CD8-positive, alpha-beta memory T cell (primary cell): ENCODE measurements at places on chromosomes 6 and 20.

DNA sequence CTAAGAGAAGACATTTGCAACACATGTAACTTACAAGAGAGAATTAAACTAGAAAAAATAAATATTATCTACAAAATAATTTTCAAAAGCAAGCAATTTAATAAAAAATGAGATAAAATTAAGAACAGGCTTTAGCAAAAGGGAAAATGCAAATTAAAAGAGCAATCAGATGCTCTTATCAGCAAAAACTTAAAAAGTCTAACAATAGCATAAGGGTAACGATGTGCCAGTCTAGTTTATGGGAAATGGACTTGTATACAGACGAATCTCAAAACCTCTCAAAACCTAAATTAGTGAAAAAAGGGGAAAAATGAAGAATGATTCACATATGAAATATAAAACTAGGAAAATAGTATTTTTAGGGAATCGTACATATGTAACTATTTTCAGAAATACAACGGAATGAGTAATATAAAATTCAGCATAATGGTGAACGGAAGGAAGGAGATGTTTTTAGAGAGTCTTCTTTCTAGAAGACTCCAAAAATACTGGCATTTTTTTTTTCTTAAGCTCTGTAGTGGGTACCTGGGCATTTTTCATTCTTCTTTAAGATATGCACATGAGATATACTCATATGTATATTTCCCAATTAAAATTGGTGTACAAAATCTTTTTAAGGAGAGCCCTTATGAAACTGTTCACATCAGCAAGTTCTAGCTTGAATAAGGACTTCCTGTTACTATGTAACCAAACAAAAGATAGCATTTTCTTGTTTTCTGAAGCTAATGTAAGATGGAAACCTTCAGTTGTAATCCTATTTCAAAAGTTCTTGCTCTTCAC, 927 bp upstream of the MANEA start:
- DNase-seq: peak; percentile 40

GRCh38 chr20:39645131-39645530, 683.0 kb downstream of the DHX35 start:
- DNase-seq: no peak

- no peak for DNase-seq
These were observed 32.7 kb upstream of the RNF8 start for GRCh38 chr6:37321101-37321500.

- DNase-seq: no peak
These were observed 349.3 kb downstream of the FARS2 start for GRCh38 chr6:5610640-5611039.

DNA sequence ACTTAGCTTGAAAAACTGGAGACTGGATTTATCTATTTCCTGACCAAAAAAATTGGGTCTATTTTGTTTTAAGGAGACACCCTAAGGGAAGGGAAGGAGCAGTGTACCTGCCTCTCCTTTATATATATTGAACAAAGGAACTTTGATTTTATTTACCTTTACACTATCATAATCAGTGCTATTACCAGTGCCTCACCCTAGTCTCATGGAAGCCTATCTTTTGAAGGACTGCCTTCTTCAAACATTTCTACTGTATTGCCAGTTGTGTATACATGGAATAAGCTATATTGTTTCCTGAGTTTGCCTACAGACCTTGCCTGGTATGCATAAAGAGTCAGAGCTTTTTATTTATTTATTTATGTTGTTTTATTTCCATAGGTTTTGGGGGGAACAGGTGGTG, 124.9 kb downstream of the UTRN start:
- no peak for DNase-seq

DNA sequence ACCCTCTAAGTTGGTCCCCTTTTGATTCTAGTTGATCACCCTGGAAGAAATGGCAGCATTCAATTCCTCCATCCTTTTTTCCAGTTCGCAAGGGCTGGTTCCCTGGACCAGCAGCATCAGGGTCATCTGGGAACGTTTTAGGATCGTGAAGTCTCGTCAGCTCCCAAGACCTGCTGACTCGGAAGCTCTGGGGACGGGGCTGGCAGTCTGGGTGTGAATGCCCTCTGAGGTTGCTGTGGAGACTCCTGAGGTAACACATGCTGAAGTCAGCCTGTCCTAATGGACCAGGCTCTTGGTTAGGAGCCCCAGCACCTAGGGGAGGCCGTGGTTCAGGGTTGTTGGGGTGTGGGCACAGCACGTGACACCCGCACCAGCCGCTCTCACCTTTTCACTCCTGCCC, 164.1 kb downstream of the SYNDIG1 start:
- DNase-seq: no peak

- DNase-seq: no peak
These were observed 583.7 kb downstream of the EPM2A start for GRCh38 chr6:145151624-145152023.

- no peak for DNase-seq
These were observed 66.4 kb upstream of the THBS2 start for GRCh38 chr6:169320013-169320412.

DNA sequence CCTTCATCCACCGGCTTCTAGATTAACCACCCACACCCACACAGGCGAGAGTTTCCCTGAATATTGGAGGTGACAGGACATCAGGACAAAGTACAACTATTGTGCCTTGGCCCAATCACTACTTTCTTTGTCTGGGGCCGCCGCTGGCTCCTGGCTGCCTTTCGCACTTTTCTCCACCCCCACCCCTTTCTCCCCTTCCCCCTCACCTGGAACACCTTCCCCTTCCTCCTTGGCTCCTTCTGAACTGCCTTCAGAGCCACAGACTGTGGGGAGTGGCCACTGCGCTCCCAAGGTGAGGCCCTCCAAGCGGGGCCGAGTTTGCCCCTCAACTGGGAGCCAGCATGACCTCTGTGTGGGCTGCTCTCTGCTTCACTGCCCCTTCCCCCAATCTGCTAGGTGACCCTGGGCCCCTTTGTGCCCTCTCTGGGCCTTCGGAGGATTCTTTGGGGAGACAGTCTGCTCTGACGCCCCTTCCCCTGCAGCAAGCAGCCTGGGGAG, 3.0 kb upstream of the VEGFA start:
- DNase-seq: no peak

GRCh38 chr6:125524356-125524755, 222.6 kb upstream of the HDDC2 start:
- no peak for DNase-seq

GRCh38 chr6:143188292-143188691, 127.6 kb downstream of the AIG1 start:
- no peak for DNase-seq

GRCh38 chr6:149809798-149810197, 54.4 kb downstream of the LRP11 start:
- no peak for DNase-seq

DNA sequence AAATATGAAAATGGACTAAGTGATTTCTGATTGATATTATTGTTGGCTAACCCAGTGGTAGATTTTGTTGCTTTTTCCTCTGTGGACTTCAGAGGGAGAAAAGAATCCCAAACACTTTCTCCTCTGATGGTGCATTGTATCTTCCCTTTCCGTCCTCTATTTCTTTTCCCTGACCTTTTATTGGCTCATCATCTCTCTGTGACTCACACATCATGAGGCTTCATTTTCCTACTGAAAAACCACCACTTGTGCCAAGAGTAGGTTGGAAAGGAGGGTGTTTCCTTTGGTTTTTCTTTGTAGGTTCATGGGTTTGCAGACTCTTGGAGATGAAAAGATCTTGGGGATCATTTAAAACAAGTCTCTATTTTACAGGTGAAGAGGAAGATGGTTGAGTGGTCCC, 311.7 kb upstream of the JAG1 start:
- DNase-seq: no peak

DNA sequence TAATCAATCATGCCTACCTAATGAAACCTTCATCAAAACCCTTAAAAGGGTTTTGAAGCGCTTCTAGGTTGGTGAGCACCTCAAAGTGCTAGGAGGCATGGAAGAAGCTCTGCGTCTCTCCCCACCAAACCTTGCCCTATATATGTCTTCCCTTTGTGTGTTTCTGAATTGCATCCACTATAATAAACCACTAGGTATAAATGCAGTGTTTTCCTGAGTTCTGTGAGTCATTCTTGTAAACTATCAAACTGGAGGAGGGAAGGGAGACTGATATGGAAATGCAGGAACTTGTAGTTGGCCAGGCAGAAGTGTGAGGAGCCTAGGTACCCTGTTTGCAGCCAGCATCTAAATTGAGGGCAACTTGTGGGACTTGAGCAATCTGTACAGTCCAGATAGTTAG, 698.8 kb downstream of the DOK5 start:
- DNase-seq: no peak

- DNase-seq: no peak
These were observed 142.8 kb downstream of the COL21A1 start for GRCh38 chr6:56104591-56104990.

- DNase-seq: no peak
These were observed 368.0 kb downstream of the QKI start for GRCh38 chr6:163782436-163783003.

DNA sequence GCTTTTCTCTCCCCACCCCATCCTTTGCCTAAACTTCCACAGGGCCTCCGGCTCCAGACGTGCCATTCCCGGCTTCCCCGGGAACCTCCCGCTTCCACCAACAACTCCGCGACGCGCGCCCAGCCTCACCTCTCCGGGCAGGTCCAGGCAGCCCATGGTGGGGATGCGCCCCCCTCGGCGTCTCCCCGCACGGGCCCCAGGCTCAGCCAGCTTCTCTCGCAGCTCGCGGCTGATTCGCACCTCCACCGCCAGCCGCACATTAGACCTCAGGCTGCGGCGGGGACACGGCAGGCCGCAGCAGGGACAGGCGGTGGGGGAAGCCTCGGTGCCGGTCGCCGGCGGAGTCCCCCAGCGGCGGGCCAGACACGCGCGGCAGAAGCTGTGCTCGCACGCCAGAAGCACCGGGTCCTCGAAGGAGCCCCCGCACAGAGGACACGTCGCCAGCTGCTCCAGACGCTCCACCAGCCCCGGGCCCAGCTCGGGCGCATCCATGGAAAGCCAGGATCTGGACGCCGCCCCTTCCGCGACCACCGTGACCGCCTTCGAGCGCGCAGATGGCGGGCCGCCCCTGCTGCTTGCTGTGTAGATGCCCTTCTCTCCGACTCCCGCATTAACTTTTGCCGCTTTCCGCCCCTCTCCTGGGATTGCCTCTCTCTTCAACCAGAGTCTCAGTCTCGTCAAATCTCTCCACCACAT, at the start of gene RNF39:
Gene RNF39 (minus strand): TSS at position 676 of the 696 bp plus-strand sequence. CDS start 184 bp downstream, at position 492.
- DNase-seq: no peak

GRCh38 chr6:63023726-63024125, 187.5 kb upstream of the FKBP1C start:
- no peak for DNase-seq

DNA sequence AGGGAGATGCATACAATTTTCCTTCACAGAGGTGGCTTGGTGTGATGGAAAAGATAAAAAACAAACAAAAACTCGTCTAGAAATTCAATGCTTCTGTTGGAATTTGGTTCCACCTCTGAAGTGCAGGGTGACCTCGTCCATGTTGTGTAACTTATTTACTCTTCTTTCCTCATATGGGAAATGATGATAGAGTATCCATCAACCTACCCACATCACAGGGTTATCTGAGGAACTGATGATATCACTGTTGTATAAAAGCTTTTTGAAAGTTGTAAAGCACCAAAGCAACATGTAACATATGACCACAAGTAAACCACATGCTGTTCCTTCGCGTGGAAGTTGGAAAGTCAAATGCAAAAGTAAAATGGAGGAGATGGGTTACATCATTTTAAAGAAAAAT, 212.0 kb upstream of the SGK1 start:
- peak; percentile 28 for DNase-seq

DNA sequence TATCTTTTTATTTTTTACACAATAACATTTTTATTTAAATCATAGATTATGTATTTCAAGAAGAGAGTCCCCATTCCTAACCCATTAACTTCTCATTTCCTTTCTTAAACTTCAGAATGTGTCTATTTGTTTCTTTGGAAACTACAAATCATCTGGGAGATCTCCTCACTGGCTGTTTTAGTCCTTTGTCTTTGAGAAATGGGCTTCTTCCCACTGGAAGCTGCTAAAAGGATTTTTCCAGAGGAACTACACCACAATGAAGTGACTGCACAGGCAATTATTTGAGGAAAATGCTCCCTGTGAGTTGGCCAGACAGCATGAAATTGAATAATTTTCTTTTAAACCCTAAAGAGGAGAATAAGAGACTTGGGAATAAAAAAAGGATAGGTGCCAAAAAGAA, 119.1 kb downstream of the TENT5A start:
- no peak for DNase-seq

GRCh38 chr20:53146201-53146891, 174.2 kb downstream of the TSHZ2 start:
- DNase-seq: no peak

- DNase-seq: no peak
These were observed 35.6 kb downstream of the TM9SF4 start for GRCh38 chr20:32144898-32145662.

DNA sequence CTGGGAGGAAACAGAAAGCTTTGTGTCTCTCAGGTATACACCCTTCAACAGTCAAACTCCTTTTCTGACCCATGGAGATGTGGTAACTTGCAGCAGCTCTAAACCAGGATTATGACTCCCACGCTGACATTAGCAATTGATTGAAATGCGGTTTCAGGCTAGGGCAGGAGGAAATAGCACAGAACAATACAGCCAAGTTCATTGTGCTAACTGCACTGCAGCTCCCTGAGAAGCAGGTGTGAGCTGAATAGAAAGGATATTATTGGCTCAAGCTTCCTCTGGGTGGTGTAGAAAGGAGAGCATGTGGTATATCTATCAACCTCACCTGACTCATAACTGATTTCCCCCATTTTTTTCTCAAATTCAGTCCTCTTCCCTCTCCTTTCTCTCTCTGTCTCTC, 612.3 kb upstream of the BTBD3 start:
- no peak for DNase-seq

DNA sequence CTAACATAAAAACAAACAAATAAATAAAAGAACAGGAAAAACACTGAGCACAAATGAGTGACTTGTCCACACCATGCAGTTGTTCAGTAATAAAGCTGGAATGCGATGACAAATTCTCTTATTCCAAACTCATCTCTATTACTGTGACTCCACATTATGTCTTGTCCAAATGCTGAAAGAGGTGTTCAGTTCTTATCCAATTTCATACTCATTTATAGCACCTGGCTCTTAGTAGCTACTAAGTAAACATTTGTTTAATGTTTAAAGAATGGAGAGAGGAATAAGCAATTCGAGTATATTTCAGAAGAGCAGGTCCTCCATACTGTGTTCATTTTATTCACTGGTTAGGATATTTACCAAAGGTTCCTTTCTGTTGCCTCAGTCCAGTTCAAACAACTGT, 439.0 kb upstream of the JAG1 start:
- no peak for DNase-seq

DNA sequence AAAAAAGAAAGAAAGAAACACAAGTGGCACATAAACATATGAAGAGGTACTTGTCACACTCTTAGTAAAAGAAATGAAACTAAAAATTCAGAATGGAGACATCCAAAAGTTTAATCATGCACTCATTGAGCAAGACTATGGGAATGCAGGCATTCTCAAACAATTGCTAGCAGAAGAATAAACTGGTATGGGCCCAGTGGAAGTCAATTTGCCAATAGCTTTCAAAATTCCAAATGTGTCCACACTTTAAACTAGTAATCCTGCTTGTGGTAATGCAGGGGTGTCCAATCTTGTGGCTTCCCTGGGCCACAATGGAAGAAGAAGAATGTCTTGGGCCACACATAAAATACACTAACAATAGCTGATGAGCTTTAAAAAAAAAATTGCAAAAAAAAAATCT, 97.4 kb downstream of the EPB41L2 start:
- no peak for DNase-seq
